Frontal cortex (tissue), 4 donors: ENCODE measurements at places on chromosomes 1 and 21. TPM values are rescaled to one million over a fixed set of nuclear protein-coding genes. Genes with fewer than 3 reads are reported as not detected.

BEND5 gene
- total RNA-seq = 18.8 TPM

BSND gene
- not detected for total RNA-seq

WDR77 gene
- total RNA-seq = 20.8 TPM

SLAMF9 gene
- not detected for total RNA-seq

HES4 gene
- 20.0 TPM for total RNA-seq

GRCh38 chr1:33049371-33049770 lies 12.7 kb upstream of the AK2 start:
- no peak for DNase-seq

- DNase-seq = no peak
Measured at GRCh38 chr1:44790968-44791801, 3.2 kb upstream of the BEST4 start.

DNA sequence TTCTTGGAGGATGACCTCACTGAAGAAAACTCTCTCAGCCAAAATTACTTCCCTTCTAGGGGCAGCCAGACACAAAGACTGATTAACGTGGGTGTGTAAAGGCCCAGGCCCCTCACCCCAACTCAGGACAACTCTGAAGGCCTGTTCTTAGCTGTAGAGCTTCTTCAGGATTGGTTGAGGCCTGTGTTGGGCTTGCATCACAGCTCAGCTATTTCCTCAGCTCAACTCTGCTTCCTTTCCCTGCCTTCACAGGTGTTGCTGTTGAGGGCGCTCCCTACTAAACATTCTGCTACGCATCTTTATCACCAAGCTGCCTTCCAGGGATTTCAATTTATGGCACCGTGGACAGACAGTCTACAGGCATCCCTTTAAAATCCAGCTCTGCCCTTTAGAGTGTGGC lies 36.8 kb downstream of the MAB21L3 start:
- no peak for DNase-seq

- DNase-seq = peak; percentile 2
Measured at GRCh38 chr1:81670286-81670685, 130.4 kb upstream of the ADGRL2 start.

DNA sequence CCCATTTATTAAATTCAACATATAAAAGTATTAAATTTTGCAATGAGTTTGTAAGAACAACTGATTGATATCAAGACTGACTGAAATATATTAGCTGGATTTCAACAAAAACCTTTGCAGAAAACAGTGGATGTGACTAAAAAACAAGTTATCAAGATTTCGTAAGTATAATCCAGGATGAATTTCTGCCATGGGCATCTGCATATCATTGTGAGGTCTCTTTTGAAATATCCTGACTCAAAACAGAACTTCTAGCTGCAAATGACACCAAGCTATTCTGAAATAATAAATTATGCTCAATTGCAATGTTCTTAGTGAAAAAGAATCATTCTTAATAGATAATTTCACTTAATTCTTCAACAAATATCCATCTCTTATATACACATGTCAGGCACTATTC lies 52.6 kb downstream of the CD34 start:
- DNase-seq = no peak

GRCh38 chr1:63728611-63729226 lies 45.1 kb upstream of the ROR1 start:
- DNase-seq = no peak

DNA sequence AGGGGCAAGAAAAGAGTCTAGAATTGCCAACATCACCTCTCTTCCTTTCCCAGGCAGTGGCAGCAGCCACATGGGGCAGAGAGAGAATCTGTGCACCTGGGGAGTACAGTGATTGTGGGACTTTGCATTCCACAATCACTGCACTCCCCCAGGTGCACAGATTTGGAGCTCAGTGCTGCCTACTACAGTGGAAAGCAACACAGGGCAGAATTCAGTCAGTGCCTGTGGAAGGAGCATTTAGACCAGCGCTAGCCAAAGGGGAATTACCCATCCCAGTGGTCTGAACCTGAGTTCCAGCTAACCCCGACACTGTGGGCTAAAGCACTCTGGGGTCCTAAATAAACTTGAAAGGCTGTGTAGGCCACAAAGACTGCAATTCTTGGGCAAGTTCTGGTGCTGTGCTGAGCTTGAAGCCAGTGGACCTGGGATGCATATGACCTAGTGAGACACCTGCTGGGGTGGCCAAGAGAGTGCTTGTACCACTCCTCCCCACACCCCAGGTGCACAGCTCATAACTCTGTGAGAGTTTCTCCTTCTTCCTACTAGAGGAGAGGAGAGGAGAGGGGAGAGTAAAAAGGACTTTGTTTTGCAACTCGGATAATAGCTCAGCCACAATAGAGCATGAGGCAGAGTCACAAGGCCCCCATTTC lies 50.3 kb downstream of the NUP210L start:
- no peak for DNase-seq

GRCh38 chr1:206429421-206429820 lies 40.9 kb upstream of the IKBKE start:
- DNase-seq = no peak

GRCh38 chr1:2855206-2856065 lies 53.9 kb upstream of the TTC34 start:
- no peak for DNase-seq
